ENCODE measurements at places on chromosomes 7 and 10.

DNA sequence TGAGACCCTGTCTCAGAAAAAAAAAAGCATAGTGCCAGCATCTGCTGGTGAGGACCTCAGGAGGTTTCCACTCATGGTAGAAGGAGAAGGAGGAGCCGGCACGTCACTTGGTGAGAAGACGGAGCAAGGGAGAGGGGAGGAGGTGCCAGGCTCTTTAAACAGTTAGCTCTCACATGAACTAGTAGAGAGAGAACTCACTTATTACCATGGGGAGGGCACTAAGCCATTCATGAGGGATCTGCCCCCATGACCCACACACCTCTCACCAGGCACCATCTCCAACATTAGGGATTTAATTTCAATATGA is 62.9 kb upstream of the VKORC1L1 start:
- no peak for DNase-seq

- DNase-seq: no peak
Measured at GRCh38 chr10:110353244-110354119, 48.8 kb upstream of the SMNDC1 start.

DNA sequence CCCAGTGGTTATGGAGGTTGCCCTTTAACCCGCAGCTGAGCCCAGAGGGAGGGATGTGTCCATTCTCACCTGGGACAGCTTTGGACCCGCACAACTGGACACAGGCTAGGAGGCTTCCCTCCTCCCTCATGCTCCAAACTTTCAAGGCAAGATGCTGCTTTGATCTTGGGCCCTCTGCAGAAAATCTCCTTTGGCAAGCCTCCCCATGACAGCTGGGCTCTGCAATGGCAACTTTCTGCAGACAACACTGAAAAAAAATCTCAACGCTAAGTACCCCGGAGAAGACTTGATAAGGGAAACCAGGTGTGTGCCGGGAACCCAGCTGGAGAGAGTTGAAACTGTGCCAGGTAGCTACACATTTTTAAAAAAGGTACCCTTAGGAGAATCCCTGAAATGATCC is 610.1 kb downstream of the LRMDA start:
- no peak for DNase-seq

GRCh38 chr10:29772403-29772802 is 137.6 kb upstream of the SVIL start:
- no peak for DNase-seq

DNA sequence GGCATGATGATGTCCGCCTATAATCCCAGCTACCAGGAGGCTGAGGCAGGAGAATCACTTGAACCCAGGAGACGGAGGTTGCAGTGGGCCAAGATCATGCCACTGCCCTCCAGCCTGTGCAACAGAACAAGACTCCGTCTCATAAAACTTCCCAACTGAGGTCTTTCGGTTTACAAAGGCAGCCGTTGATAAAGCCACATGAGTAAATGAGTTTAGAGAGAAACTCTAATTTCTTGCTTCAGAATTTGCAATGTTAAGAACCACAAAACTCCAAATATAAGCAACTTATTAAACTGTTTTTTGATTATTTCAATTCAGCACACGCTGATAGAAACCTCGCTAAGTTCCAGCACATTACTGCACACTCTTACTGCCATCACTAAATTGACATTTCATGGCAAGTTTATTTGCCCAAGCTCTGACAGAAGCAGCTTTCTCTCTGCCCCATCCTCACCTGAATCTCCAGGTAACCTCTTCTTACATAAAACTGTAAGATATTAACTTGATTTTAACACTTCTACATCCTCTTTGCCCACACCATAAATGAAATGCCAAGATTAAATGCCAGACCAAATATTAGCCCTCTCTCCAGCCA is 67.7 kb downstream of the FGFR2 start:
- DNase-seq: no peak

DNA sequence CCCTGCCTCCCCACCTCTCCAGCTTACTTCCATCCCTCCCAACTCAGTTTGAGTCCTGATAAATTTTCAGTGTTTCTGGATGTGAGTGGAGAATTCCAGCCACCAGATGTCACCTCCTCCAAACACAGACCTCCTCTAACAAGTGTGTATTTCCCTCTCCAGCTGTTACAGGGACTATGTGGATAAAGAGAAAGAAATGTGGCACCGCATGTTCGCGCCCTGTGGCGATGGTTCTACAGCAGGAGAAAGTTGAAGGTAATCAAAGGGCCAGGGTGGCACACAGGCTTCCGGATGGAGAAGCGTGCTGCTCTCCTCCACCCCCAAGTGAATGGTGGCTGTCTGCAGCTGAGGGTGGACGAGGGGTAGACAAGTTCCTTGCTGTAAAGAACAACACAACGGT is 14.7 kb downstream of the FKBP6 start:
- peak; percentile 41 for DNase-seq

DNA sequence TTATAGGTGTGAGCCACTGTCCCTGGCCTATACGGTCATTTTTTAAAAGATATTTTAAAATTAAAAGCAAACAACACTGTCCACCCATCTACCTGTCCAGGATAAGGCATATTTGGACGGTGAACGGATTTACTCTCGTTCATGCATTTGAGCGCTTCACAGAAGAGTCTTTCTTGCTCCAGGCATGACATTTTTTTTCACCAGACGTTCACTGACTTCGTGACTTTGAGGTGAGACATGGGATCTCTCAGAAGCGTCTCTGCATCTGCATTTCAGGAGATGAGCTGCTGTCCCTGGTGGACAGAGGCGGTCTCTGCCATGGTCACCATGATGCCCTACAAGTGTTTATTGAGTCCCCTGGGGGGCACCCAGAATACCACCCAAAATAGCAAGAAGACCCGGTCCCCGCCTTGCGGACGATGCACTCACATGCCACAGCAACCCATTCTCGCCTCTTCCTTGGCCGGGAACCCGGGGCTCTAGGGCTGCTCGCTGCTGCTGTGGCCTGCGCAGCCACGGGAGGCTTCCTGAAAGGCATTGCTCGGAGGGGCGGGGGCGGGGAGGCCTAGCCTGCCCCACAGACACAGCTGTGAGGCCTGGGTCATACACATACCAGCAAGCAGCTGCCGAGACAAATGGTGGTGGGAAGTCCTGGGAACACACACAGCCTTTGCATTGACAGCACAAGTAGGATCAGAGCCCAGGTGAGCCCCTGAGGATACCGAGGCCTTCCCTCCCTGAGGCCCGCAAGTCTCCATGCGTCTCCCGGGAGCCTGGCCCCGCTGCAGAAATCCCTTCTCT is 84.4 kb downstream of the RGS10 start:
- no peak for DNase-seq

- no peak for DNase-seq
Measured at GRCh38 chr10:130747356-130747755, 564.2 kb downstream of the TCERG1L start.

DNA sequence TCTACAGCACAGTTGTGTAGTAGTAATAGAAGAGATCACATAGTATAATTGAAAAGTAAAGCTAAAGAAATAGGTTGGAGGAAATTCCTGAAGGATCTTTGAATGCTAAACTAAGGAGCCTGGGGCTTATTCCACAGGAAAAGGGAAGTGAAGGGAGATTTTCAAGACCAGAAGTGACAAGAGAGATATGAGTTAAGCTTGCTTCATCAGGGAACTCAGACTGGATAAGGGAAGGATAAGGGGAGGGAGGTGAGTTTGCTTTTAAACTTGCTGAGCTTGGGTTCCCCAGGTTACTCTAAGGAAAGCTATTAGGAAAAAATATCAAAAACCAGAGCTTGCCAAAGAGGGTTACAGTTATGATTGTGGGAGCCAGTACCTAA is 182.4 kb downstream of the RAPGEF5 start:
- peak; percentile 14 for DNase-seq

GRCh38 chr10:87760195-87760905 is 57.7 kb downstream of the ATAD1 start:
- DNase-seq: no peak

- DNase-seq: peak; percentile 92
Measured at GRCh38 chr7:44748045-44748947, at the start of gene ZMIZ2. TSS of gene ZMIZ2 (plus strand) at chr7:44748847. CDS start at chr7:44756250, 7,403 bp downstream.

DNA sequence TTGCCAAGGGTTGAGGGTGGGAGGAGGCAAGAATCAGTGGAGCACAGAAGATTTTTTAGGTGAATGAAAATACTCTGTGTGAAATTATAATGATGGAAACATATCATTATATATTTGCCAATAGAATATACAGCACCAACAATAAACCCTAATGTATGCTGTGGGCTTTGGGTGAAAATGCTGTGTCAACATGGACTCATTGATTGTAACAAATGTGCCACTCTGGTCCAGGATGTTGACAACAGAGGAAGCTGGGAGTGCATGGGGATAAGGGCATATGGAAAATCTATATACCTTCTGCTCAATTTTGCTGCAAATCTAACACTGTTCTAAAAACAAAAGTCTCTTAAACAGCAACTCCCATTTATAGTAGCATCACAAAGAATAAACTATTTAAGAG is 114.3 kb downstream of the LYZL1 start:
- no peak for DNase-seq

GRCh38 chr7:112798274-112799159 is 8.3 kb upstream of the TMEM168 start:
- DNase-seq: no peak

DNA sequence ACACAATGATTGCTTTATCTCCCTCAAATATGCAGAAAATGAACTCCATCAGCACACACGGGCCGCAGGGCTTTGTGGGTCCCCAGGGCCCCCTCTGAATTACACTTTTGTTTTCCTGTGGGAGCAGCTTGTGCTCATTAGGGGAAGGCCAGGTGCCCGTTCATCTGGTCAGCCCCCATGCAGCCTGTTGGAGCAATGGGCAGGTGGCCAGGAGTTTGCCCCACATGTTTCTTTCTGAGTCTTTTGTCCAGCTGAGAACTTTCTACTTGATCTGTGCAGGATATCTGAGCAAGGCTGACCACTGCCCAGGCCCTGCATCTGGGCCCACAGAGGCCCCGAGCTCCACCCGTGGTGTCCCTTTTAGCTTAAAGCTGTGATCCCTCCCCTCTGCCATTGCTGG is 105.3 kb upstream of the FAM20C start:
- no peak for DNase-seq

DNA sequence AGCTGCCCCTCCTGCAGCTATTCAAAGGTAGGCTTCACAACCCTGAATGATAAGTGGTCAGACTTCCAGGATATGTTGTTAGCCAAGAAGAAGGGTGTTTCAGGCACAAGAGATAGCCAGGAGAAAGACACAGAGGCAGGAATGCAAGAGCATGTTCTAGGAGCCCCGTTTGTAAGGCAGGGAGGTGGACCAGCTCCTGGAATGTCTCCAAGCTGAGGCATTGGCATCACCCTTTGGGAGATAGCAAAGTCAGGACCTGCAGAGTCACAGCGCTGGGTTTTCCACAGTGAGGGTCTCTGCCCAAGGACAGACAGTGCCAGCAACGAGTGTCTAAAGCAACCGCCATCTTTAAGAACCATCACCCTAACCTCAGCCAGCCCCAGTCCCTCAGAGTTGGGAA is 484.5 kb upstream of the ZMIZ1 start:
- DNase-seq: no peak

GRCh38 chr10:125153703-125154490 is 6.5 kb downstream of the CTBP2 start:
- peak; percentile 41 for DNase-seq

GRCh38 chr7:40899636-40900507 is 765.1 kb downstream of the SUGCT start:
- no peak for DNase-seq

- DNase-seq: no peak
Measured at GRCh38 chr10:5325076-5325475, 39.7 kb upstream of the UCN3 start.

- DNase-seq: no peak
Measured at GRCh38 chr7:22865602-22865960, 42.9 kb upstream of the TOMM7 start.

GRCh38 chr10:91409069-91409868 is 875 bp upstream of the HECTD2 start:
- DNase-seq: peak; percentile 72

GRCh38 chr7:7323921-7324320 is 141.6 kb downstream of the C1GALT1 start:
- no peak for DNase-seq

DNA sequence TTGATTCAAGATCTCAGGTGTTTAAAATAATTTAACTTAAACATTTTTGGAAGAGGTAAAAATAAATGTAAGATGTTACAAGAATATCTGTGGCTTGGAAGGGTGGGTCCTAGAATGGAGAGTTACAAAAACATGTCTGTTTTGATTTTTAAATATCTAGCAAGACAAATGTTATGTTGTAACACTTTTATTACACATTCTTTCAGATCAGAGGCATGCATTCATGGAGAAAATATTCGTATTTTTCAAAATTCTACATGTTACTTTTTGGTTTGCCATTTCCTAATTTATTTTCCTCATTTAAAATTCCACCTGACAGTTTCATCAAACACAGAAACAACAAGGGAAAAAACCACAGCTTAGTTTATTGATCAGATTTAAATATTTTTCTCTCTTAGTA is 10.0 kb downstream of the WBP1L start:
- DNase-seq: no peak

DNA sequence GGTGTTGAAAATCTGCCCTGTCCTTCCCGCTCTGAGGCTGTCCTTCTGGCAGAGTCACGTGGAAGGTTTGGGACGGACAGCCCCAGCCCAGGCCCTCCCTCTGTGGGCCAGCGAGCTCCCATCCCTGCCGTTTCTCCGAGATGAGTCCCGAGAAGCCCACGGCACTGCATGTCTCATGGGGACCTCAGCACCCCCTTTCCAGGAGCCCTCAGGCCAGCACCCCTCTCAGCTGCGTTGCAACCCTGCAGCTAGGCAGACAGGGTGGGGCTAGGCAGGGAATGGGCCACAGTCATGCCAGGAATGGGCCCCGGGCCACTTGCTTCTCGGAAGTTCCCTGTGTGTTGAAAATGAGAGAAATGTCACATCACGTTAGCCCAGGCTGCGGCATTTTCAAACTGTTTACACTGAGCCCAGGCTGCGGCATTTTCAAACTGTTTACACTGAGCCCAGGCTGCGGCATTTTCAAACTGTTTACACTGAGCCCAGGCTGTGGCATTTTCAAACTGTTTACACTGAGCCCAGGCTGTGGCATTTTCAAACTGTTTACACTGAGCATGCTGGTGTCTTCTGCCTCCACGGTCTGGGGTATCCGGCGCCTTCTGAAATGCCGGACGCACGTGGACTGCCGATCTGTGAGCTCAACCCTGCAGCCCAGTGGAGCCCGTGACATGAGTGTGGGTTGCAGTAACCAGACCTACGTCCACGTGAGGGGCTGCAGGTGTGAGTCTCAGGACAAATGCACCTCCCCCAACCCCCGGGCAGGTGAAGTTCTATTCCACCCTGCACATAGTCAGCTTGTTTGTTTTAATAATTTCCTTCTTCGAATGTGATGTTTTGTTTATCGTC is 42.6 kb downstream of the FAM20C start:
- no peak for DNase-seq

- DNase-seq: peak; percentile 58
Measured at GRCh38 chr7:29588900-29589696, 25.5 kb downstream of the PRR15 start.

Measured in HT-29 (cell line).